ENCODE measurements at places on chromosomes 1 and 21.

- no peak for DNase-seq
These were observed 1.9 kb downstream of the CASQ1 start for GRCh38 chr1:160192234-160192633.

DNA sequence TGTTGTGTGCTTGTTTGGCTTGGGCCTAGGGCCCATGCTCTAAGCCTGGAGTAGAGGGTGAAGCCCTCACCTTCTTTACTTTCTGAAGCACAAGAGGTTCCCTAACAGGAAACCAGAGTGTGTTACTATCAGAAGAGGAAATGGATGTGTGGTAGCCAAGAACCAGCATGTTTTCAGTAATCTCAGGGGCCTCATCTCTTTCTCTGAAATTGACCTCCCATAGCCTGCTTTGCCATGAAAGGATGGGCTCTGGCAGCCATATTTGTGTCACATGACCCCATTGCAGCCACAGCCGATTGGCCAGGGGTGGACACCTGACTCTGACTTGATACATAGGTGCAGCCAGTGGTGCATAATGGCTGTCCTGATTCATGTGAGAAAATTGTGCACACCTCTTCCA is 18.6 kb downstream of the A3GALT2 start:
- DNase-seq = no peak

- no peak for DNase-seq
These were observed 40.2 kb upstream of the FCER1A start for GRCh38 chr1:159261721-159262494.

DNA sequence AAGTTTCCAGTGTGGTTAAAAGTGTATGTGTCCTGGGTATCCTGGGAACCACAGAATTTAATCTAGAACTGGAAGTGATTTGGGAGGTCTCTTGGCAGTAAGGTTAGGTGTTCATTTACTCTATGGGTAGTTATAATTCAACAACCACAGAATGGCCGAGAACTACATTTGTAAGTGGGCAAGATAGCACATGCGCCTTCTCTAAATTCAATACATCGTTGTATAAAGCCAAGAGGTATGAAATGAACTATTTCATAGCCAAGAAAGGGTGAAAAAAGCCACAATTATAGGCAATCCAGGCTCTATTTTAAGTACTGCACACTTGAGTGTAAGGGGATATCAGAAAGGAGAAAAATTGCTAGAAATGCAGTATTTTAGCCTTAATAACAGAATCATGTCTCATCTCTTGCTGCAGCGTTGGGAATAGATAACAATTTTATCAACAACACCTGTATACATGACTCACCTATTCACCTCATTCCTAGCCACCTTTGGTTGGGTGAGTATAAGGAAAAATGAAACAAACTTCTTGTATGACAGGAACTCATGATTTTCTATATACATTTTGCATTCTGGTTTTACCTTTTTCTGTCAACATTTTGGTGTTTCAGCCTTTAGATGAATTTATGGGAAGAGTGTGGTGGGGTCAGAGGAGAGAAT is 4.5 kb downstream of the SDCCAG8 start:
- DNase-seq = no peak

DNA sequence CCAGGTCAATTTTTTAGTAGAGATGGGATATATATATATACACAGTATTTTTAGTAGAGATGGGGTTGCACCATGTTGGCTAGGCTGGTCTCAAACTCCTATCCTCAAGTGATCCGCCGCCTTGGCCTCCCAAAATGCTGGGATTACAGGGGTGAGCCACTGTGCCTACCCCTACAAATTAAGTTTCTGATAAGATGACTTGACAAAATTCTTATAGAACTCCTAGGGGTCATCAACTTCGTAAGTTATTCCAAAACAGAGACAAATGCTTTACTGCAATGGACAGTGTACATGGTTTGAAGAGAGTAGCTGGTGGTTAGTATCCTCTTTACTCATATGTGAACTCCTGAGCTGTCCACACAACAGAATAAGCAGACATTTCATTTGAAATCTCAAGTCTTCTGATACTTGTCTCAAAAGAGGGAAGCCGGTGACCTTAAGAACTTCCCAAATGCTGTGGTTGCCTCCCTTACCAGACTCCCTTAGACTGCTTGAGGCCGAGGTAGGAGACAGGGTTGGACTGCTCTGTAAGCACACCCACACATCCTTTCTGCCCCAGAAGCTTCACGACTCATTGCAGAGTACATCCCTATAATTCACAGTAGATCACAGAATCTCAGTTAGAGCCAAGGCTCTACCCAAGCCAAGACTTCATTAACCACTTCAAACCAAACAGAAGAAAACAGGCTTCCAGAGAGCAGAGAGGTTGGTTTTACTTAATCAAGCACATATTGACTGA is 244.1 kb upstream of the IRF2BP2 start:
- DNase-seq = no peak

DNA sequence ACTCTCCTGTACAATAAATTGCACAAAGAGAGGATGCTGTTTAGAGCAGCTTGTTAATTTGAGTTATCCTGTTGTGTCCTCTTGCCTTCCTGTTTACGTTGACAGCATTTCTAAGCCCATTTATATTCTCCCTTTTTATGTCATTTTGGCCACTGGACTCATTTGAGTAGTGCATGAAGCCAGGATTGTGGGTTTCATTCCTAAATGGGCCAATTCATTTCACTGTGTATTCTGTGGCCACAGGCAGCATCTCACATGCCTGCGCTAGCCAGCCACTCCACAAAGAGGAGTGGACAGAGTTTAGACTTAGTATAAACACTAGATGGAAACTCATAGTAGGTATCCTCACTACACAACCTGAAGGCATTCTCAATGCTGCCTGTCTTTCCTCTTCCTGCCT is 73.4 kb downstream of the DTL start:
- no peak for DNase-seq

GRCh38 chr1:81689531-81689941 is 111.2 kb upstream of the ADGRL2 start:
- peak; percentile 57 for DNase-seq

DNA sequence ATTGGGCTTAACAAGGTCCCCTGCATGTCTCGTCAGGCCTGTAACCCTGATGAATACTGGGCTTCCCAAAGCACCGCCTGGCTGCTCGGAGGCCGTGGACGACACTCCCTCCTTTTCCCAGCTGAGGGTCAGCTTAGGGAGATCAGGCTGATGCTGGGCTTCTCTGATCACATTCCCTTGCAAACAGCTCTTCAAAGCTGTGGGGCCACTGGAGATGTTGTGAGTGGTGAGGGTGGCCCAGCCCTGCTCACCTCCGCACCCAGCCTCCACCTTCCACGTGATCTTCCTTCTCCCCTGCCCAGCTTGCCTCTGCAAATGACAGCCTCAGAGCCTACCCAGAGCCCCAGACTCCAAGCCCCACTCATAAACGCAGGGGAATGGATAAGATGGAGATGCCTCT is 195.4 kb downstream of the GRIK3 start:
- no peak for DNase-seq

Measured in fibroblast of skin of left quadriceps (primary cell).